Caco-2 (cell line): ENCODE measurements at places on chromosomes 12 and 14. TPM values are rescaled to one million over a fixed set of nuclear protein-coding genes. Genes with fewer than 3 reads are reported as not detected.
A peak's percentile ranks its signal among the peaks of the same experiment; 100 is the strongest.

Gene C12orf50
- total RNA-seq: not detected in 2 replicates

Gene SLIRP
- 204 and 208 TPM in 2 replicates for total RNA-seq

- no peak for DNase-seq
These were observed 41.7 kb downstream of the TTLL5 start for GRCh38 chr14:75702616-75703261.

Gene KRT72
- total RNA-seq: not detected in 2 replicates

DNA sequence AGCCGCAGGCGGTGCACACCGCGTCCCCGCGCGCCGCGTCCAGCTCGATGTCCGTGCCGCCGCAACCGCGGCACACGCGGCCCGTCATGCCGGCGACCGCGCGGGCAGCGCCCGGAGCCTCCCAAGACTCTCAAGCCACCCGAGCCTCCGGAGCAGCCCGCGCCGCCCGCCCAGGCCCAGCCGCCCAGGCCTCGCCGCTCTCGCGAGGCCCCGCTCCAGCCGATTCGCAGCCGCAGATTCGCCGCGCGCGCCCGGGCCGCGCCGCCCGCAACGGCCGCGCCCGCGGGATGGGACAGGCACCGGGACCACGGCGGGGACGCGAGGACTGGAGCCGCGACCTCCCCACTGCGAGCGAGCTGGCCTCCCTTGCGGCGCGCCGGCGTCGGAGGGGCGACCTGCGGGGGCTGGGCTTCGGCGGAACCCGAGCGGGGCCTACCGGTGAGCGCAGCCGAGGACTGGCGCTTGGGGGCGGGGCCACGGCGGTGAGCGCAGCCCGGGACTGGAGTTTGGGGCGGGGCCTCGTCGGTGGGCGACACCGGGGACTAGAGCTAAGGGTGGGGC, at the start of gene BRF1:
BRF1 (minus strand) TSS at position 460 of the 561 bp plus-strand sequence; CDS start at position 88, 372 bp downstream.
- peak; percentile 95 for DNase-seq

- no peak for DNase-seq
These were observed 14.9 kb upstream of the SLC6A12 start for GRCh38 chr12:228846-229200.

DNA sequence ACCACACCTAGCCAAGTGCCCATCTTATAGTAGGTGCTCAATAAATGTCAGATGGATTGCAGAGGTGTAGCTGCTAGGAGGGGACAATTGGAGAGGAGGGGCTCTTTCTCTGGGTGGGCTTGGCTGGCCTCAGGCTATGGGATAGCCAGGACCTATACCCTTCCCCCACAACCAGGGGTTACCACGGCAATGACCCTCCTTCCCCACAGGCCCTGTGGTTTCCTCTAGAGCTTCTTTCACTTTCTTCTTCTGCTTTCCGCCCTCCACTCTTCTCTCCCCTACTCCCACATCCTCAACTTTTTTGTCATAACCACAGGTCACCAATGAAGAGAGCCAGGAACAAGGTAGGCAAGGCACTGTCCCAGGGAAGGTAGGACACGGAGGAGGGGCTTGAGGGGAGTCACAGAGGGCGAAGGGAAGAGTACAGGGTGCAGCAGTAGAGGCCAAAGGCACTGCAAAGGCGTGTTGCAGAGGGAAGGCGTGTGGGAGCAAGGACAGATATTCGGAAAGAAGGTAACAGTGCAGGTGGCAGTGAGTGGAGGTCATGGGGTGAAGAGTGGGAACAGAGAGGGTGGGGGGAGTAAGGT, 1.9 kb upstream of the ITGB7 start:
- DNase-seq: no peak

DNA sequence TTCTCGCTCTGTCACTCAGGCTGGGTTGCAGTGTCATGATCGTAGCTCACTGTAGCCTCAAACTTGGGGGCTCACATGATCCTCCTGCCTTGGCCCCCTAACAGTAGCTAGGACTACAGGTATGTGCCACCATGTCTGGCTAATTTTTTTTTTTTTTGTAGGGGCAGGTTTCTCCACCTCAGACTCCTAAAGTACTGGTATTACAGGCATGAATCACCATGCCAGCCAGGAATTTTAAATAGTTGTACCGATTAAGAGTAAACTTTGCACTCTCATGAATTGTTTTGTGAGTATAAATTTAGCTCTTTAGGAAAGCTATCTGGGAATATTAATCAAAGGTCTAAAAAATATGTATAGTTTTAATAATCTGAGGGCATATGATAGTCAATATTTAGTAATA, 25.5 kb downstream of the YEATS4 start:
- no peak for DNase-seq

DNA sequence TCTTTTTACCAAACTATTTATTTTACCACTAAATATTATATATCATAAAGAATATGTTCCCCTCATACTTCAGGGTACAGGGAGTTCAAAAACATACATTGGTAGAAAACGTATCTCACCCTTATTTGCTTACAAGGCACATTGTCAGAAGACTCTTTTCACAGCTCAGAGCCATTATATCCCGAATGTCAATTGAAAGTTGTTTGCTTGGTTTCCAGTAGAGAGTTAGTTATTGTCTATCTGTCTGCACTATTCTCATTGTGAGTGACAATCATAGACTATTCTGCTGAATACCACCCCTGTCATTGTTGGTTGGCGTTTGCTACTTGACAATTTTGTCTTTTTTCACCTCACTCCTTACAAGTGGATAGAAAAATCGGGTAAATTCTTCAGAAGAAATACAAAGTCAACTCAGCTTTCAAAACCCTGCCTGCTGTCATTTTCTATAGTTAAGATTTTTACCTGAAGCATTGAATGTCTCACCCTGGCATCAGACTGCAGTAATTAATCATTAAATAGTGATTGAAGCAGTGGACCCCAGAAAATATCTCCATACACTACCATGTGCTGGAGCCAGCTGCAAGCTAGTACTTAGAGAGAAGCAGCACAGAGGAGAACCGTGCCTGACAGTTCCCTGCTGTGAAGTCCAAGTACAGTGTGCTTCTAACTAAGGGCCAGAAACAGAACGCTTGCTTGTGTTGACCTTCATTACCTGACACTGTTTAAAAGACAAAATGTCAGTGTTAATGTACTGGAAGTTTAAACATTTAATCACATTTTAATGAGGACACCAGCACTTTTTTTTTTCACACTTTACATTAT, 510.6 kb downstream of the RERGL start:
- no peak for DNase-seq

Gene HSPB8
- 15.3 and 17.1 TPM in 2 replicates for total RNA-seq

Gene HVCN1
- 0.23 TPM in 1 of 2 replicates, not detected in the other for total RNA-seq

GRCh38 chr14:40122968-40123648, 690.9 kb upstream of the FBXO33 start:
- DNase-seq: no peak
